HT1080 (cell line): ENCODE measurements at places on chromosomes 3 and 15.

GRCh38 chr3:151562891-151563290, 102.0 kb upstream of the IGSF10 start:
- DNase-seq = no peak

GRCh38 chr3:134407239-134407625, 33.0 kb upstream of the AMOTL2 start:
- no peak for DNase-seq

GRCh38 chr3:144470666-144471065, 499.0 kb downstream of the DIPK2A start:
- DNase-seq = no peak

DNA sequence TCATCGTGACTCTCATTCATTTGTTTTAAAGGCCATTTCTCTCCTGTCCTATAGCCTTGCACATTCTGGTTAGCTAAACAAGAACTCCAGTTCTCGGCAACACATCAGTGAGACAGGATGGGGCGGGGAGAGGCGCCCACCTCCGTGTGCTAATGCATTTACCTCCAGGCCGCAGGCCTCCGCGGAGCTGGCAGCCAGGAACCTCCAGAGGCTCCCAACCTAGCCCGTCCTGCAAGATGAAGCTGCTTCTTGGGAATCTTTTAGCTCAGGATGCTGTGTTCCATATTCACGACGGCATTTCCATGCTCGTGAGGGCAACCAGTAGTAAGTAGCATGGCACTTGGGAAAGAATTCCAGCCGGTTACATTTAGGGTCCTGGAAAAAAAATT, 47.9 kb downstream of the RGMA start:
- DNase-seq = no peak

DNA sequence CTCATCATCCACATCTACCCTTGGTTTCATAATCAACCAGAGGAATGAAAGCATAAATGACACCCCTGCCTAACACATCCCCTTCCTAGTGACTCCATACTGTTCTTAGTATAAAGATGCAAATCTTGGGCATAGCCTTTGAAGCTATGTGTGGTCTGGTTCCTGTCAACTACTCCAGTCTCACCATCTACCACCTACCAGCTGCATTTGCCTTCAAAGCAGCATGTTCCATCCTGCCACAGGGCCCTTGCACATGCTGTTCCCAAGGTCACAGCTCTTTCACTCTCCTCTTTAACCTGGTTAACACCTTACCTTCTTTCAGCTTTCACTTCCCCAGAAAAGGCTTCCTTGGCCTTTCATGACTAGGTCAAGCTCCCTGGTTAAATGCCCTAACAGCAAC, 62.3 kb upstream of the ARHGEF3 start:
- DNase-seq = no peak

GRCh38 chr15:85564686-85565085, 184.3 kb downstream of the AKAP13 start:
- DNase-seq = no peak

DNA sequence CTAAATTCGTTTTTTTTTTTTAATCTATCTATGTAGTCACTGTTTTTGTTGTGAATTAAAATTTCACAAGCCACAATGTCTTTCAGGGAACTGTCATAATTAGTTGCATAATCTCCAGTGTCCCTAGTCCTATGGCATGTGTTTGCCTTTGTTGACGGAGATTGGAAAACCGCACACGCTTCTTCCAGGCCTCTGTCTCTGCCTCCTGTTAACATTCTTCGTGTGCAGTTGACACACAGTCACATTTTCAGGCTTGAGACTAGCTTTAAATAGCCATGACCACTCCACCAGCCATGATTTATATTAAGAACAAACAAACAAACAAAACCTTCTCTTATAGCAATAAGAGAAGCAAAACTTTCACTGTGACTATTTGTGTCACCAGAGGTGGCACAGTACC, 139.8 kb downstream of the DUT start:
- no peak for DNase-seq

DNA sequence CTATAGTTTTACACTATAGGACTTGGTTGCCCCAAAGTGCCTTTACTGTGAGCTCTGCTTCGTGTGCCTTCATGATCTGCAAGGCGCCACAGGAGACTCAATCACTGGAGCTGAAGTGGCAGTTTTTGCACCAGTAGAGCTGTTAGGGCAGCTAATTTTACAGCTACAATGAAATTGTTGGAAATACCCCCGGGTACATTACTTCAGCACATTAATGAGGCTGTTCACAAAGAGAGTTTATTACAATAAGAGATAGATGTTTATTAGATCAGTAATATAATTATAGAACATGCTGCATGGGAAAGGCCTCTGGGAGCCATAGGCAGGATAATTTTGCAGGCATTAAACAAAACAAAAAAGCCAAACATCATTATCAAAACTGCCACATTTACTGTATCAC, 231.1 kb downstream of the CTNNB1 start:
- DNase-seq = no peak

DNA sequence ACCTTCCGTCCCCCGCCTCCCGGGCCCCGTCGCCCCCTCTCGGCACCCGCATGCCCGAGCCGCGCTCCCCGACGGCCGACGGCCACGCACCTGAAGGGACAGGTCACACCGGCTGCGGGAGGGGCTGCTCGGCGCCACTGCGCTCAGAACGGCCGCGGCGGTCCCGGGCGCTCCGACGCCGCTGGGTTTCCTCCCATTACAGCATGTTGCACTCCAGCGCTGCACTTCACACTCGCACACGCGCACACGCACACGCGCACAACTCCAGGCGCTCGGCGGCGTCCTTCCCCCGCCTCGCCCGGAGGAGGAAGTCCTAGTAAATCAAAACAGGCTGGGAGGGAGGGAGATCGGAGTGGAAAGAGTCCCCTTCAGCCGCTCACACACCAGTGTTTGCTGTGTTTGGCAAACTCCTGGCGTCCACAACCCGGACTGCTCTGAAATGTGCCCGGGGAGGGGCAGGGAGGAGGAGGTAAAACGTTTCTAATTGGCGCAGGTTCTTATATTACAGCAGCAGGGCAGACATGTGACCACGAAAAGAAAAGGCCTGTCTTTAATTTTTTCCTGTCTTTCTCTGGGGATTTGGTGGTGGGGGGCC, 76.7 kb upstream of the VGLL4 start:
- peak; percentile 24 for DNase-seq

DNA sequence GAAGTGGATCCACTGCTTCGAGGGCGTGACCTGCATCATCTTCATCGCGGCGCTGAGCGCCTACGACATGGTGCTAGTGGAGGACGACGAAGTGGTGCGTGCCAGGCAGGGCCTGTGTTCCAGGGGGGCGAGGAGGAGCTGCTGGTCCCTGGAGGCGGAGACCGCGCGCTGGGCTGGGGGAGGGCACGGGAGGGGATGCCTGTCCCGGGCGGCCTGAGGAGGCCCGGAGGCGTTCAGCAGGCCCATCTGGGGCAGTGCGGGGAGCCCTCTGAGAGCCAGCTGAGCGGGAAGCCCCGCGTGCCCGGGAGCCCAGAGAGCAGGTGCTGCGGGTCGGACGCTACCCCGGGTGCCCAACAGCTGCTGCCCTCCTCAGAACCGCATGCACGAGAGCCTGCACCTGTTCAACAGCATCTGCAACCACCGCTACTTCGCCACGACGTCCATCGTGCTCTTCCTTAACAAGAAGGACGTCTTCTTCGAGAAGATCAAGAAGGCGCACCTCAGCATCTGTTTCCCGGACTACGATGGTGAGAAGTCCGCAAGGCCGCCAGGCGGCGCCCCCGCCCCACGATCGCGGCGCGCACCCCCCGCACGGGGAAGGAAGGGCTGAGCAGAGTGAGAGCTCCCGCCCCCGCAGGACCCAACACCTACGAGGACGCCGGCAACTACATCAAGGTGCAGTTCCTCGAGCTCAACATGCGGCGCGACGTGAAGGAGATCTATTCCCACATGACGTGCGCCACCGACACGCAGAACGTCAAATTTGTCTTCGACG, 2.9 kb downstream of the GNAT1 start:
- DNase-seq = peak; percentile 46

DNA sequence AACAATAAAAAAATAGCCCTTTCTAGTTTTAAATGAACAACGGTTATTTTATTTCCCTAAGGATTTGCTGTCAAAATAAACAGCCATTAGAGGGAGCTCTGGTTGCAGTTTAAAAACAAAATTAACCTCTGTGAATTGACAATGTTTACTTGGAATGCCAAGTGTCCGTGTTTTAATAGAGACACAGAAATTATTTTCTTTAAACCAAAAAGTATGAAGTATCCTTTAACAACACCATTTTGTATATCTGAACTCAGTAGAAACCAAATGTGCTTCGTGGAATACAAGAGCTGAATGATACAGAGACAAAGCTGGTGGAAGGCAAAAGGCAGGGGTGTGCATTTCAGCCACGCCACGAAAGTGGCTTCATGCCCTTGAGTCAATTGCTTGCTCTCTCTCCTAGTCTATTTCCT, 74.4 kb downstream of the MOBP start:
- no peak for DNase-seq

DNA sequence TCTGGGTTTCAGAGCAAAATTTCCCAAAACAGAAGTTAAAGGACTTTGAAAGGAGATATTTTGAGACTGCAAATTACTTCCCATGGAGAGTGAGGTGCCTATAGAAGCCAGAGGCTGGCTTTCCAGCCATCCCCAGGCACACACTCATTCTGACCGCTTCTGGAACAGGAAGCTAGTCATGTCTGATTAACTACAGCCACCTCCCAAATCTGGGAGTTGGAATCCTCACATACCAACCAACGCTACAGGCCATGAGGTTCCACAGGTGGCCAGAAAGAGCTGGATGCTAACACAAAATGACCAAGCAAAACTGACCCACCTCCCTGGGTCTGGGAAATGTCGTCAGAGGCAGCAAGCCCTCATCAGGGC, 87.2 kb downstream of the SNRK start:
- peak; percentile 61 for DNase-seq

- DNase-seq = no peak
These were observed 14.6 kb downstream of the ZNF860 start for GRCh38 chr3:31996195-31996594.

DNA sequence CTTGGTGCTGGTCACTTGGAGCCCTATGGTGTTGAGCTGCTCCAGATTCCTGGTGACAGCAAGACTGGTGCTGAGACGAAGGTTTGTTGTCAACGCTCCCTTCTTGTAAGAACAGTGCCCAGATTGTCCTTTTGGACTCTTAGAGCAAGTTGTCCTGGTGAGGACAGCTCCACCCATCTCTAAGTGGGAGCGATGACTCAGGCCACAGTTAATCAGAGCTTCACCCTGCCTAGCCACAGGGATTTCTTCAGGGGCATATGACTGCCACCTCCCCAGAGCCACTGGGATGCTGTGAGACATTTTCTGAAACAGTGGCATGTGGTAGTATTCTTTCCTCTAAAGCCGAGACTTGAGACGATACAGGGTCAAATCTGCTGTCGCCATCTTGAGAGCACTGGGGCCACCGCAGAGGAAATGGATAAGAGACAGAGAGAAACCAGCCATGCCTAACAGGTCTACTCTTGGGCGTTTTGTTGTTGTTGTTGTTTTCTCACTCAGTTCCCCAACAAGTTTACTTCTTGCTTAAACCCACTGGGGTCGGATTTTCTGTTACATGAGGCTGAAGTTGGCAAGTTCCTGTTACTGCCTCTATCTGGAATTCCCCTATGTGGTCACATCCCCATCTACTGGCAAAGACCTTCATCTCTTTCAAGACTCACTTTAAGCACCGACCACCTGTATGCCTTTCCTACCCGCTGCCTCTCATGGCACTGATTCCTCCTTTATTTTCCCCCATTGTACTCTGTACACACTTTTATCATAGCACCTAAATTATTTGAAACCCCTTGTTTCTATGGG, 16.0 kb upstream of the PCOLCE2 start:
- DNase-seq = peak; percentile 82

DNA sequence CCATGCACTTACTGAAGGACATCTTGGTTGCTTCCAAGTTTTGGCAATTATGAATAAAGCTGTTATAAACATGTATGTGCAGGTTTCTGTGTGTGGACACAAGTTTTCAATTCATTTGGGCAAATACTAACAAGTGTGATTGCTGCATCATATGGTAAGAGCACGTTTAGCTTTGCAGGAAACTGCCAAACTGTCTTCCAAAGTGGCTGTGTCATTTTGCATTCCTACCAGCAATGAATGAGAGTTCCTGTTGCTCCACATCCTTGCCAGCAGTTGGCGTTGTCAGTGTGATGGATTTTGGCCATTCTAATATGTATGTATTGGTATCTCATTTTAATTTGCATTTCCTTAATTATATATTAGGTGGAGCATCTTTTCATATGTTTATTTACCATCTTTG, 280.1 kb downstream of the SV2B start:
- no peak for DNase-seq

GRCh38 chr3:37054370-37054769, 61.1 kb downstream of the MLH1 start:
- DNase-seq = peak; percentile 17

- no peak for DNase-seq
These were observed 10.3 kb upstream of the IL12A start for GRCh38 chr3:159978353-159978752.

GRCh38 chr15:66985653-66986052, 79.7 kb upstream of the SMAD3 start:
- DNase-seq = no peak

DNA sequence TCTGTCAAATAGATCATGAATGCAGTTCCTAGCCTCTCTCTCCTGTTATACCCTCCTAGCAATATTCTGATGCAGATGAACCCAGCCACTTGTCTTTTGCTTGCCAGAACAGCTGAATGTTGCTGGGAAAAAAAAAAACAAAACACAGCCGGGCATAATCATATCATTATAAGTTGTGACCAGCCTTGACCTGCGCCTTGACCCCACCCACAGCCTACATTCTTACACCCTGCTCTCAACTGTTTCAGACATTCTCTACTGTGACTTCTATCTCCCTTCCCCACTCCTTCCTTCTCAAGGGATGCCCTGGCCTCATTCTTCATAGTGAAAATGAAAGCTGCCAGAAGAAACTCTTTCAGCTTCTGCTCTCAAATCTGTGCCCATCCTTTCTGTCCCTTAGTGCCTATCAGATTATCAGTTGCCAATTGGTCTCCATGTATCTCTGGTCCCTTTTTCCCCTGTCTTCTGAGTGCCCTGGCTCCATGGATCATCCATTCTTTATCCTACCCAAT, 389.1 kb upstream of the TPRG1 start:
- DNase-seq = no peak

- no peak for DNase-seq
These were observed 8.5 kb upstream of the PPARG start for GRCh38 chr3:12280357-12280806.

- no peak for DNase-seq
These were observed 59.0 kb downstream of the FRMD4B start for GRCh38 chr3:69326855-69327300.

DNA sequence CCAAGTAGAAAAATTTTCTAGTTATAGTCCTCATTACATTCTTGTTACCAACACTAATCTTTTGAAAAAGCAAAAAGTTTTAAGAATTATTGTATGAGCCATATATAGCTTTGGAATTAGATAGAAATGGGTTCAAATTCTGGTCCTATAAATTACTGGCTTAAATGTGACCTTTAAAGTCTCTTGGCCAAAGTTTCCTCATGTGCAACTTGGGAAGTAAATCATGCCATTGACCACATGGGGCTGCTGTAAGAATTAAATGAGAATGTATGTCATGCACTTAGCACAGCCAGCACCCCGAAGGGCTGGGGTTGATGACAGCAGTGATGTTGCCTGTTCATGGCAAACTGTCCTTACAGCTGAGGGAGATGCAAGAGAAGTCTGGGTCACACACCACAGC, 108.3 kb downstream of the TOP2B start:
- DNase-seq = no peak

GRCh38 chr3:81936817-81937216, 175.4 kb upstream of the GBE1 start:
- no peak for DNase-seq

- no peak for DNase-seq
These were observed 12.8 kb downstream of the ADPGK start for GRCh38 chr15:72770673-72771328.

- DNase-seq = peak; percentile 6
These were observed 38.2 kb upstream of the GOLGA8B start for GRCh38 chr15:34621675-34622074.

GRCh38 chr15:72163719-72164118, 33.9 kb downstream of the GRAMD2A start:
- no peak for DNase-seq
